ENCODE measurements at places on chromosomes 5 and 9.

- DNase-seq, result no peak
Measured at GRCh38 chr9:132866898-132867297, 11.2 kb downstream of the AK8 start.

GRCh38 chr9:114231273-114231672 lies 75.9 kb downstream of the COL27A1 start:
- DNase-seq, result no peak

DNA sequence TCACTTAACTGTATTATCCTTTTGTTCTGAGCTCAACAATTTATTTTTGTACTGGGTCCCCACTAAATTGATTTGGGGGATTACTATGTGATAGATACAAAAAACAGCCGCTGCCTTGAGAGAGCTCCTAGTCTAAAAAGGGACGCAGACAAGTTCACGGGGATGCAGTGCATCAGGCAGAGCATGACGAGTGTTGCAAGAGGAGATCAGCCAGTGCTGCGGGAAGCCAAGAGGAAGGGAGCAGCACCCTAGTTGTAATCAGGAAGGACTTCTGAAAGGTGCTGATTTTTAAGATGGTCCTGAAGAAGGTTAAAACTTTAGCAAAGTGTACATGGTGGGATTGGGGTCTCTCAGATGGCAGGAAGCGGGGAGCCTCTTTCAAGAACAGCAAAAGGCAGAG lies 15.8 kb downstream of the GALNT10 start:
- no peak for DNase-seq

DNA sequence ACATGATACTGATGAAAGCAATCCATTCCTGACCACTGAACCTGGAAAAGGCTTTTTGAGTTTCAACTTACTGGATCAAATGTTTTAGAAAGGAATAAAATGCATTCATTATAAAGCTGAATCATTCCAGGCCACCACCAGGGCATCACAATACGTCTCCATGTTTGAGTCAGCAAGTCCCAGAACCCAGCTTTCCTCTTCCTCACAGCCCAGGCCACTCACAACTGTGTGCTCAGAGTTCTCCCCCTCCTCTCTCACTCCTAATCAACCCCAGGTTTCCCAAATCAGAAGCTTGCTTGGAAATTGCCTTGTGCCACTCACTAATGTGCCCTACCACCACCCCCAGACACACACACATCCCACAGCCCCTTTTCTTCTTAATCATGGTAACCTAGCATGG lies 91.7 kb downstream of the GNA14 start:
- no peak for DNase-seq

- no peak for DNase-seq
Measured at GRCh38 chr9:110198357-110198756, 9.6 kb downstream of the C9orf152 start.

- no peak for DNase-seq
Measured at GRCh38 chr5:124692324-124692723, 54.1 kb downstream of the ZNF608 start.

- no peak for DNase-seq
Measured at GRCh38 chr9:79581794-79582193, 10.0 kb downstream of the TLE4 start.

- DNase-seq, result no peak
Measured at GRCh38 chr5:53091289-53091688, 18.3 kb downstream of the MOCS2 start.

GRCh38 chr9:116733010-116733641 lies 46.0 kb downstream of the TRIM32 start:
- DNase-seq, result no peak

GRCh38 chr9:87567001-87567400 lies 69.3 kb downstream of the DAPK1 start:
- no peak for DNase-seq

DNA sequence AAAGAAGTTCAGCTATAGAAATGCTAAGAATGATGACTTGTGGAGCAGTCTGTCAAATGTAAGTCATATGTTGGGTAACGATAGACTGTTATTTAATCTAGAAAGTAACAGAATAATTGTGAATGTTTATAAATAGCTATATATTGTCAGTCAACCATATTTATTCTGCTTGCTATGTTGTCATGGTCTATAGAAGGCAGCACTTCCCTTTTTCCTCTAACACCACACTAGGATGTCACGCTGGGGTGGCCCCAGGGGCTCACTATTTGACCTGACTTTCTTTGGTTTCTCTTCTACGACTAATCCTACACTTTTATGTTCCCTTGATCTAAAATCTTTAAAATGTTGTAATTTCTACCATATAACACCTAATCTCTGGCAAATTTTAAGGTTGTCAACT lies 20.5 kb downstream of the ERAP2 start:
- peak; percentile 38 for DNase-seq

GRCh38 chr5:128537221-128537999 lies 635 bp downstream of the FBN2 start:
- no peak for DNase-seq

GRCh38 chr9:135068776-135069415 lies 18.6 kb upstream of the OLFM1 start:
- no peak for DNase-seq

DNA sequence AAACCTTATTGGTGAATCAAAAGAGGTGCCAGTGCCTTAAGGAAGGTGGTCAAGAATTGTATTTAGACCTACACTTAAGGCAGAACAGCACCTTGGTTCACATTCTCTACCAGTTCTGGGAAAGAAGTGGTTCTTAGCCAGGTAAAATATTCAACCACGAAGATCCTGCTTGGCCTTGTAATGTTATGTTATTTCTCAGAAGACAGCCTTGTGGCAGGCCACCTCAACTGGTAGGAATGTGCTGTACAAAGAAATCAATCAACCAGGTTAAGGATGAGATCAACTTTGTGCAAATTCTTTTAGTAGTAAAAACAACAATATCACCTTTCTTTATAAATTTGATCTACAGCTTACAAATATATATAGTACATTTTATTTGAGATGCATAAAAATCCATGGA lies 246.8 kb downstream of the ARRDC3 start:
- no peak for DNase-seq

GRCh38 chr5:172740428-172741205 lies 30.4 kb downstream of the DUSP1 start:
- no peak for DNase-seq

DNA sequence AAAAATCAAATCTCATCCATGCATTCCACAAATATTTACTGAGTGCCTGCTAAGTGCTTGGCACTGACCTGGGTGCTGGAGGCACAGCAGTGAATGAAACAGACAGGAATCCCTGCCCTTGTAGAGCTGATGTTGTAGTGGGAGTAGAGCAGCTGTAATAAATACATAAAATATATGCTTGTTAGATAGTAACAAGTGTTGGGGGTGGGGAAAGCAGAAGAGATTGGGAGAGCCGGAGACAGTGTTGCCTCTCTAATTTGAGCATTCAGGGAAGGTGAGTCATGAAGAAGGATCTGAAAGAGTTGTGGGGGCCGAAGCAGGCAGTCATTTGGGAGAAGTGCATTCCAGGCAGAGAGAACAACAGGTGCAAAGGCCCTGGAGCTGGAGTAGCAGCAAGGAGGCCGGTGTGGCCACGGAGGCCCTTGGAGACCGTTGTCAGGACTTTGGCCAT lies 97.9 kb downstream of the ZNF618 start:
- no peak for DNase-seq

DNA sequence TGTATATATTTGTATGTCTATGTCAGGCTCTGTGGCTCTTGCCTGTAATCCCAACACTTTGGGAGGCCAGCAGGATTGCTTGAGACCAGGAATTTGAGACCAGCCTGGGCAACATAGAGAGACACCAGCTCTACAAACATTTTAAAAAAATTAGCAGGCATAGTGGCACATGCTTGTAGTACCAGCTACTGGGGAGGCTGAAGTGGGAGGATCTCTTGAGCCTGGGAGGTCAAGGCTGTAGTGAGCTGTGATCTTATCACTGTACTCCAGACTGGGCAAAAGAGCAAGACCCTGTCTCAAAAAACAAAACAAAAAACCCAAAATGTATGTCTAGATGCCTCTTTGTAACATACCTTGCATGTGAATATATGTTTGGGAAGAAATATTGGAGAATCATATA lies 15.8 kb downstream of the ARRDC3 start:
- DNase-seq, result no peak

- DNase-seq, result no peak
Measured at GRCh38 chr9:100933656-100934055, 94.9 kb upstream of the PLPPR1 start.

DNA sequence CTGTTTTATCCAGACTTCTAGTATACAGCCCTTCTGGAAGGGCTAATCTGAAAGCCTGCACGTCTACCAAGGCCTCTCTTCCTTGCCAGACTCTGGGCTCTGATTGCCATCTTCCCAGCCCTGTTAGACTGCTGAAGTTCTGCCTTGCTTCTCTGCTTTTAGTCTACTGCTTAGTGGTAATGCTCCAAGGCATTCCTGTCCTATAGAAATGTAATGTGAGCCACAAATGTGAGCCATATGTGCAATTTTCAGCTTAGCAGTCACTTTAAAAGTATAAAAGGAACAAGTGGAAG lies 32.1 kb downstream of the WNK2 start:
- no peak for DNase-seq

- DNase-seq, result no peak
Measured at GRCh38 chr5:87102841-87103240, 164.8 kb upstream of the RASA1 start.

- DNase-seq, result no peak
Measured at GRCh38 chr9:136242918-136243525, 2.6 kb downstream of the QSOX2 start.

DNA sequence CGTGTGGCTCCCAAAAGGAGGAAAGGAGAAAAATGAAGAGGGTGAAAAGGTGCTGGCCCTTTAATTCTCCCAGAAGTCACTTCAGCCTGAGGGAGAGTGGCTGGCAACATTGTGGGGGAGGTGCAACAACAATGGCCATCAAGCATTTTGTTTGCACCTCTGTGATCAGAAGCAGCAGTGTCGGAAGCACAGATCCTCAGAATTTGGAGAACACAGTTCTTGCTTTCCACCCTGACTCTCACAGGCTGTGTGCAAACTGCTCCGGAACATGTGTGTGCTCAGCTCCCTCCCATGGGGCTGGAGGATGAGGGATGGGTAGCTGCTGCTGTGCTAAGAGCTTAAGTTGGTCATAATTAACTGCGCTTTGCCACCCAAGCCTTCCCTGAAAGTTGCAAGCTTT lies 127.1 kb downstream of the DPYSL3 start:
- no peak for DNase-seq

DNA sequence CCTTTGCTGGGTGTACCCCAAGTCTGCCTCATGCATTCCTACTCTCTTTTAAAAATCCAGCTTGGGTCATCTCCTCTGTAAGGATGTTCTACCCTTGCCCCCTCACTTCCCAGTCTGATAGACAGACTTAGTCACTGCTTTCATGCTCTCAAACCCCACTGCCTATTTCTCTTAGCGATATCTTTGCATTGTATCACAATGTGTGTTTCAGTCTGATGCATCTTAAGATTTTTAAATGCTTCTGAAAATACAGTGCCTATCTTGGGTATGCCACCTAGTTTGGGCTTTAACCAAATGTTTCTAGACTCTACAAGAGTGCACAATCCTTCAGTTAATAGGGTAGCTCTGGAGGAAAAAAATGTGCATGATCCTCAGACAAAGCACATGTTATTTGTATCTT lies 97.8 kb downstream of the SNX18 start:
- no peak for DNase-seq

DNA sequence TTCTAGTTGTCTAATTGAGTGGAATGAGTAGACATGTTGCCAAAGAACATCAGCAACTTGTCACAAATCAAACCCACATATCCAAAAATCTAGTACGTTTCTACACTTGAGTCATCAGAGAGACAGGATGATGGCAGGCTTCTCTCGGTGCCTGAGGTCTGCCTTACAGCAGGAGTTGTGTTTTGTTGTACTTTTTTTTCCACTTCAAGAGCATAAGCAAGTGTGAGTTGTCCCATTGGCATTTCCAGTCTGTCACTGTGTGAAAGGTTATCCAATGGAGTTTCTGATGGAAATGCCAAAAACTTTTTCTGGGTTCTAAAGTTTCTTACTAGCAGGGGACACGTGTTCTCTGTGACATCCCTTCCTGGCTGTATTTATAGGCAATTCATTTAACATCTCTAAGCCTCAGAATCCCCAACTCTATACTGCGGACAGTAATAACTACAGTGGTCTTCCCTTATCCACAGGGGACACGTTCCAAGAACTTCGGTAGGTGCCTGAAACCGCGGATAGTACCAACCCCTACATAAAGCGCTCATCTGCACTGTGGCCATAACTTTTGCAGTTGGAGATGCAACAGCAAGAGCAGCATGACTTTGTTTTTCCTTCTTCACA lies 246.5 kb downstream of the SYK start:
- DNase-seq, result no peak

- DNase-seq, result no peak
Measured at GRCh38 chr5:24320643-24321042, 324.1 kb downstream of the CDH10 start.

DNA sequence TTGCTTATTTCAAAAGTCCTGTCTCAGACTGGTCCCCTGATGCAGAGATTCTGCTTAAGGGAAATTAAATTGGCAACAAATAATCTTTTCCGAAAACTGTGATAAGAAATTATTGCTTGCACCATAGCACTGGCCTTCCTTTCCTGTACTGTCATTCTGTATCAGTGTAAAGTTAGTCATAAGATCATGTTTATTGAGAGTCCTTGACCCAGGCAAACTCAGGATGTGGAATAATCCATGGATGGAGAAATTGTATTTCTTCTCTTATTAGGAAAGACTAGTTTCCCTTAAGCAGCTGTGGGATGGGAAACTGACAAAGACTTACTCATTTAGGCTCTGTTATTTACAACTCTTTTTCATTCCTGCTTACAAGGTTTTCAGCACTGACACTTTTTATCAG lies 83.0 kb upstream of the RANBP6 start:
- DNase-seq, result no peak

- no peak for DNase-seq
Measured at GRCh38 chr5:56099346-56099745, 104.6 kb upstream of the IL6ST start.

- DNase-seq, result no peak
Measured at GRCh38 chr5:133145436-133146170, 93.8 kb downstream of the HSPA4 start.

DNA sequence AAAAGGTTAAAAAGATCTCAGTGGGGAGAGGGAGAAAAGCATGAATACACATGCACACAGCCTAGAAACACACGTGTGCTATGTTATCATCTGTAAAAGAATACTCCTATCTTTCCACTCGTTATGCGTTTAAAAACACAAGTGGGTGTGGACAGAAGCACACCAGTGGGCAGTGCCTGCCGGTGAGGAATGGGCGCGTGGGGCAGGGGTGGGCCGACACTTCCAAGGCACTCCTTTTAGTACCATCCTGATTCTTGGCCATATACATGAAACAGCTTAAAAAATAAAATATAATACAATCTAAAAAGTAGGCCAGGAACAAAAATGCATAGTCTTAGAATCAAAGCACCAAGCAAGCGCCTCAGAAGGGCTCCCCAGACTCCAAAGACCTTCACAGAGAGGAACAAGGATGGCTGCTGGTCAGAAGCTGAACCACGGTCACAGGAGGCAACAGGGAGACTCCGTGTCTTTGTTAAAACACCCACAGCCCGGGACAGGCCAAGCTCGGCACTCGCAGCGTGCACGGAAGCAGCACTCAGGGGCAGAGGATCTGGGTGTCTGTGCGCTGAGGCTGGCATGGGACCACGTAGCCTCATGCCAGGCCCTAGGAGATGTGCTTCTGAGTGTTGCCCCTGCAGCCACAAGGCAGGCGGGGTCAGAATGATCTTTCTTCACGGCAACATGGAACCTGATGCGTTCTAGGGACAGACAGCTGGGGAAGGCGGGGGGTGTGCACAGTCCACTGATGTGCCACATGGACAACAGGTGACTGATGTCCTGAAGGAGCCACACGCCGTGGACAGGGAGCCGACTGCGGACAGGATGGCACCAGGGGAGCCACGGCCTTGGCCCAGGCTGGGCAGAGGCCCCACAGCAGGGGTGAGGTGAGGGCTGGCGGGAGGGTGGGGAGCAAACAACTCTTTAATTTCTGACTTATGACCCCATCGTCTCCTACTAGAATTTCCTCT lies 15.9 kb downstream of the BRD9 start:
- DNase-seq, result no peak

Measured in stimulated activated CD4-positive, alpha-beta T cell treated with anti-CD3 and anti-CD28 coated beads, TNF-alpha, amount 100 ng/mL, for 24 hours (primary cell).